ENCODE measurements at places on chromosomes 3 and 15.
A peak's percentile ranks its signal among the peaks of the same experiment; 100 is the strongest.

- no peak for DNase-seq
These were observed 95.4 kb downstream of the SRGAP3 start for GRCh38 chr3:9153904-9154619.

GRCh38 chr15:32651229-32651837, 9.8 kb downstream of the SCG5 start:
- DNase-seq = peak; percentile 51

DNA sequence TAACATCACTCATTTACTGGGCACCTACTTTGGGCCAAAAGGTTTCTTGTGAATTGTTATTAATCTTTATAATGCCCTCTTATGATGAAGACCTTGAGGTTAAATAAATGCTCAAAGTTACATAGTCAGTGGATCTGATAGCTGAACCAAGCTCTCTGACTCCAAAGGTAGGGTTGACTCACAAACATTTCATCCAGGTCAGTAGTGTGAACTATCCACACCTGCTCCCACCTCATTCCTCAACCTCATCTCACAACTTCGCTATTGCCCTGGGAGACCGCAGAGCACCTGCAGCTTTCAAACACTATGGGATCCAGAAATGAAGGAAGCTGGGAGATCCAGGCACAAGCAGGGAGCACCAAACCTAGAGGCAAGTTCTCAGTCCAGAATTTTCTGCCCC, 93.8 kb upstream of the FGF12 start:
- DNase-seq = no peak

- no peak for DNase-seq
These were observed 170.1 kb upstream of the GBE1 start for GRCh38 chr3:81931265-81932251.

DNA sequence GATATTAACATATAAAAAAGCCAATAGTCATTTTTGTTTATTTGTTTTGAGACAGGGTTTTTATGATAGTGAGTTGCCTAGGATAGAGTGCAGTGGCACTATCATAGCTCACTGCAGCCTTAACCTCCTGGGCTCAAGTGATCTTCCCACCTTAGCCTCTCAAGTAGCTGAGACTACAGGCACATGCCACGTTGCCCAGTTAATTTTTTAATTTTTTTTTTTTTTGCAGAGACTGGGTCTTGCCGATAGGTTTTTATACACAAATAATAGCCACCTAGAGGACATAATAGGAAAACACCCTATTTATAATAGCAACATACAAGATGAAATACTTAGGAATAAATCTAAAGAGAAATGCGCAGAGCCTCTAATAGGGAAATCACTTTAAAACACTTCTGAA, 13.3 kb downstream of the EIF3J start:
- DNase-seq = no peak

- no peak for DNase-seq
These were observed 35.2 kb upstream of the PRICKLE2 start for GRCh38 chr3:64260431-64260830.

- DNase-seq = peak; percentile 69
These were observed 56.1 kb downstream of the TAFA4 start for GRCh38 chr3:68876112-68876713.

DNA sequence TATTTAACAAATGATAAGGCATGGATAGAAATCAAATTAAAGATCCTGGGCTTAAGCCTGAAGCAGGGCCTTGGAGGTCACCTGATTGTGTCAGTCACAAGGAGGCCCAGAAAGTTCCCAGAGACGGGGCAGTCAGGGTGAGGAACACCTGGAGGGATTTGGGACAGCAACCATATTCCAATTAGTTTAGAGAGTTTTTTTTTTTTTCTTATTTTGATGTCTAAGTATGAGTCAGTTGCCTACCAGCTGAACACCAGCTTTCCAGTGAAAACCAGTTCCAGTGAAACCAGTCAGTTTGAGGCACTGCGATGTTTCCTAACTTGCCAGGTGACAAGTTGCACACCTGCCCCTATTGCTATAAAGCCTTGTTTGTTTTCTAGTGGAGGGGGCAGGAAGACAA, 350.7 kb upstream of the AZI2 start:
- no peak for DNase-seq

GRCh38 chr3:18423401-18424212, 1.5 kb downstream of the SATB1 start:
- peak; percentile 50 for DNase-seq

DNA sequence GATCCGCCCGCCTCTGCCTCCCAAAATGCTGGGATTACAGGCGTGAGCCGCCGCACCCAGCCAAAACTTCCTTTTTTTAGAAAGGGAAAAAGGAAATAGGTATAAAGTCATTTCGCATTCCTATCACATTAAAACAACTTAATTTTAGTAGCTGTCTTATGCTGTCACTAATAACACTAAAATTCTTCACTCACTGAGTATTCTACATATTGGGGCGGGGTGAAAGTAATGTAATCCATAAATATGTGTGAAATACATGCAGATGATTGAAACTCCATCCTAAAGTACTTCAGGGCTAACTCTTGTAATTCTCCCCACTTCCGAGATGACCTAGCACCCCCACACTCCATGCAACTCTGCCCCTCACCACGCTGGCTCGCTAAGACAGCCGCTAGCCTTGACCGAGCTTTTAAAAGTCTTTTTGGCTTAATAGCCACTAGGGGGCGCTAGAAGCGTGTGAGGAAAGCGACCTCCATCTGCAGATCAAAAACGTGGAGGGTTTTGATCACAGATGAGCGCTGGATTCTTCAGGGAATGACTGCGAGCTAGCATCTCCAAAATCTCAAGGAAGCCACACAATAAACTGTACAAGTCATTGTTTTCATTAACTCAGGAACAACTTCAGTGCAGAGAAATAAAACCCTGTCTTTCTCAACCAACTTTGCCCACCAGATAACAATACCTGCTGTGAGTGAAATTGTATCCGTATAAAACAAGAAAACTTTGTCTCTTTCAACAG, 129.3 kb upstream of the IGF1R start:
- peak; percentile 52 for DNase-seq

- DNase-seq = no peak
These were observed 224.3 kb upstream of the ATP10A start for GRCh38 chr15:26087395-26087794.

DNA sequence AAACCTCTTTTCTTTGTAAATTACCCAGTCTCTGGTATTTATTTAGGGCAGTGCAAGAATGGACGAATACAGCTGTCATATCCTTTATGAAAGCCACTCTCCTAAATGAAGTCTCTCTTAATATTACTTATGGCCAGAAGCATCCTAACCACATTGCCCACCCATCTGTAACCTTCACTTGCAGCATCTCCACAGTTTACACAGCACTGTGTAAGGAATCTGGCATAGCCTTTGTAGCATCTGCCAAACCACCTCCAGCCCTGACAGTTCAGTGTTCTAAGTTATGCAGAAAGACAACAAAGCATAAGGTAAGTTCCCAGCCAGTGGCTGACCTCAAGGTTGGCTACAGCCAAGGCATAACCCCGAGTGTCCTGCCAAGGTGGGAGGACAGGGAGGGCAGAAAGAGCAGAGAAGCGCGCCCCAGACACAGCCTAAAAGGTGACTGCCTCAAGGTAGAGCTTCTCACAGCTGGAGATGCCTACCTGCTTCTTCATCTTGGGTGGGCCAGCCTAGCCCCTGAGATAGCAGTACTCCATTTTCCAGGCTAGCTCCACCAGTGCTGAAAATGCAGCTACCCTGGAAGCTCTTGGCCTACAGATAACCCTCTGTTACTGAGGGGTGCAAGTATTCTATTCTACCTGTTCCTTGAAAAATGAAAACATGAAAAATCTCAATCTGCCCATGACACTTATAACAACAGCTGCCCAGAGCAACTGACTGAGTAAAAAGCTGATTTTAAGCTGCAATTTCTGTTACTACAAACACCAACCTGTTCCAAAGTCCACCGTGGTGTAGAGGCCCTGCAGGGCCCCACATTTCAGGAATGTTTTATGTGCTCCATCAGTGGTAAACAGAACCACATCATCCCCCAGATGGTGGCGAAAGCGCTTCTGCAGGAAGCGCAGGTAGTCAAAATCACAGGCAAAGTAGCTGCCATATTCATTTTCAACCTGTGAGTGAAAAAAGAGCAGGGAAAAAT, 39.3 kb downstream of the GLB1 start:
- DNase-seq = no peak

DNA sequence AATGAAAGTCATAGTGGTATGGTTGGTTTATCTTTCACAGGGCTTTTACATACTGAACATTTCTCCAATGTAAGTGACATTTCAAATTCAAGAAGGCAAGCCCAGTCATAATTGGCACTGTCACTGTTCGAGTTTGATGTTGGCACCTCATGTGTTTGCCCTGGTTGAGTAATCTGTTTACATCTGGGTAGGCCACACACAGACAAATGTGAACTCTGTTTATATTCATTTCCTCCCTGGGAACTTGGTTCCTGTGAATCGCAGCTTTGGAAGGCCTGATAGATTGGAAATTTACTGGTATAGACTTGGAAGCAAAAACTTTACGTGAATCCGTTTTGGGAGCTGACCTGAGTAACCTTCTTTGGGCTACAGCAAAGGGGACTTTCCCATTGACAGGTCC, 395.2 kb upstream of the AZI2 start:
- no peak for DNase-seq

GRCh38 chr15:86162641-86163040, 83.0 kb downstream of the AGBL1 start:
- DNase-seq = no peak

DNA sequence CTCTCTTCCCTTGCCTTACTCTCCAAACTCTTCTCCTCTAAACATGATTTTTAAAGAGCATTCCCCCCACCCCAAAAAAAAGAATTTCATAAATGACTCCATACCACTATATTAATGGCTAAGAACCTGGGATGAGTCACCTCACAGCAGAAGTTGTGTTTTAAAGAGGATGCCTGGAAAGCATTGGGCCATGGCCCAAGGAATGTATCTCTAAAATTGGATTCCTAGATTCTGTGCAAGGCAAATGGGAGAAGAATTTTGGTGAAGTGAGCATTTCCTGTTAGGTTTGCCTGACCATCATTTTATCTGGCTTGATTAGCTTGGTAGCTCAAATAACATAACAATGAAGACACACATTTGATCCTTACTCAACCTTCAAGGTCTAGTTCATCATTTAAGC, 251.4 kb downstream of the NR1D2 start:
- DNase-seq = no peak

DNA sequence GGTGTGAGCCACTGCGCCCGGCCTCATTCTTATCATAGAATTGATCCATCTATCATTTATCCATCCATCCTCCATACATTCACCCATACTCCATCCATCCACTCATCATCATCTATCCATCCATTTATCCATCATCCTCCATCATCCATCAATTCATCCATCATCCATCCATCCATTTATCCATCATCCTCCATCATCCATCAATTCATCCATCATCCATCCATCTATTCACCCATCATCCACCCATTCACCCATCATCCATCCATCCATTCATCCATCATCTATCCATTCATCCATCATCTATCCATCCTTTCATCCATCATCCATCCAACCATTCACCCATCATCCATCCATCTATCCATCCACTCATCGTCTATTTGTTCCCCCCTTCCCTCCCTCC, 3.7 kb downstream of the TM6SF1 start:
- no peak for DNase-seq

- DNase-seq = no peak
These were observed 630.8 kb upstream of the GBE1 start for GRCh38 chr3:82392203-82392775.

DNA sequence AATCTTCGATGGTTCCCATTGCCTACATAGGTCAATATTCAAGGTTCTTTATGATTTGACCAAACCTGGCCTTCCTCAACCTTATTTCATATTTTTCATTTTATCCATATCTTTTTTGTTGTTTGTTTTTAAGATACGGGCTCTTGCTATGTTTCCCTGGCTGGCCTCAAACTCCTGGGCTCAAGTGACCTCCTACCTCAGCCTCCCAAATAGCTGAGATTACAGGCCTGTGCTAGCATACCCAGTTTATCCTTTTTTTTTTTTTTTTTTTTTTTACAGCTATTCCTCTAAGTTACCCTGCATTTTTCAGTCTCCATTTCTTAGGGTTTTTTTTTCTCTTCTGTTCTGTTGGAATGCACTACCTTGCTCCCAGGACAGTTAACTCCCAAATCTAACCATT, 14.5 kb downstream of the ZNF609 start:
- no peak for DNase-seq

GRCh38 chr15:78129077-78129750, 2.0 kb downstream of the CIB2 start:
- no peak for DNase-seq

GRCh38 chr3:197202694-197203093, 95.7 kb downstream of the DLG1 start:
- peak; percentile 25 for DNase-seq

DNA sequence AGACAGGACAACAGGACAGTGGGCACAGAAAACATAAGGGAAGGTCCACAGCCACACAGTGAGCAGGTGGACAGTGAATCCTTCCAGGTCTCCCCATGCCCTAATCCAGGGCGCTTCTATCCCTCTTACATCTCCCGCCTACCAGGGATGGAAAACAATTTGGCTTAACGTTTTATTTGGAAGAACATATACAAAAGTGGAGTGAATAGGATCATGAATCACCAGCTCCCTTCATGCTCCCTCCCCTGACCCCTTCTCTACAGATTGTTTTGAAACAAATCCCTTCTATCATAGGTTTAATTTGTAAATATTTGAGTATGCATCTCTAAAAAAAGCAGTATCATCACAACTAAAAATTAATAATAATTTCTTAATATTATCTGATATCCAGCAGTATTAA, 52.5 kb downstream of the CLDN11 start:
- no peak for DNase-seq

GRCh38 chr15:23483821-23484299, 36.8 kb upstream of the GOLGA6L2 start:
- no peak for DNase-seq

GRCh38 chr3:132292042-132292441, 25.2 kb upstream of the ACP3 start:
- no peak for DNase-seq

DNA sequence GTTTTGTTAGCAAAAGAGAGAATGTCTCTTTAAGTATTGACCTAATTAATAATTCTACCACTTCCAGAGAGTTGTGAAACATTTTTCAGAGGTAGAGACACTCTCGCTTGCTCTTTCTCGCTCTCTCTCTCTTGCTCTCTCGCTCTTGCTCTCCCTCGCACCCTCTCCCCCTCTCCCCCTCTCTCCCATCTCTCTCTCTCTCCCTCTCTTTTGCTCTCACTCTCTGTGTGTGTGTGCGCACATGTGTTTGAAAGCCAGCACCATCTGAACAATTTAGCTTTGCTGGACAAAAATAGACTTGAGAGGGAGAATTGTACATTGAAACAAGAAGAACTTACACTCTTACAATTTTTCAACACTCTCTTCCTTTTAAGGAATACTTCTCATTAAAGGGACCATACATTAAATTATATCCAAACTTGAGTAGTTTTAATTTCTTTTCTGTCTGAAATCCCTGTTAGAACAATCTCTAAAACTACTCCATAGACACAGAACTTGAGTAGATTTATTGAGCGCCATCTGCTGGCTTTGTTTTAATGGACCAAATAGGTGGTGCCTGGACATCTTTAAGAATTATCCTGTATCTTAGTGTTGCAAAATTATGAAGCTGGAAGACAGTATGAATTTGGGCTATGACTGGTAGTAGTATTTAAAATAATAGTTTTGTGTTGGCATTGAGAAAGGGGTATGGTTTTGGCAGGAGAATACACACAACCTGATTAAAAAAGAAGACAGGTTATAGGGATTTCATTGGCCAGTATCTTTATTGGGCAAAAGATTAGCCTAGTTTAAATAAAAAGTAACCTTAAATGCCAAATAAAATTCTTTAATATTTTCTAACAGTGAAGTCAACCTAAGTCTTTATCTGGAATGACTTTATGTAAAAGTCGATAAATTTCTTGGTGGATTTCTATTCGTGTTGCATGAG, 124.6 kb downstream of the AKAP13 start:
- peak; percentile 58 for DNase-seq

- no peak for DNase-seq
These were observed 218.8 kb downstream of the UBE2E2 start for GRCh38 chr3:23421811-23422516.

All from MV-4-11 (cell line).